ENCODE measurements at places on chromosomes 3 and 15. TPM values are rescaled to one million over a fixed set of nuclear protein-coding genes. Genes with fewer than 3 reads are reported as not detected.

- DNase-seq = no peak
Observed at GRCh38 chr3:71041371-71041770, 542.2 kb downstream of the FOXP1 start.

Gene ISLR2
- not detected for total RNA-seq

Gene MESP2
- total RNA-seq = not detected

DNA sequence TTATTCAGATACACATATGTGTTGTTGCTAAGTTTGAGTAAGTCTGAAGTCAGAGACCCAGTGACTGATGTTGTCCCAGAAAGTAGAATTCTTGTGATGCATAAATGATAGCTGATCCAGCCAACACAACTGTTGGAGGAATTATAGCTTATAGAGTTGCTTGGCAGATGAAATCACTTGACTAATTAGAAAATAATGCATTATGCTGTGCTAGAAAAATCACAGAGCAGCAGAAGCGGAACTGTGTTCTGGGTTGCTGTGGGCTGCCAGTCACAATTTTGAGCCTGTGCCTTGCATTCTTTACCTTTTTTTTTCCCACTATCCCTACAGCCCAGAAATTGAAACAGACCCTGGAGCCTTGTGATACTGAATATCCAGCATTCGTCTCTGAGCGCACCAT is 90.0 kb upstream of the LRTM1 start:
- no peak for DNase-seq

GRCh38 chr3:98657457-98657856 is 64.0 kb upstream of the CPOX start:
- DNase-seq = no peak

Gene EPB42
- total RNA-seq = not detected

GRCh38 chr3:45480218-45480617 is 91.8 kb downstream of the LARS2 start:
- no peak for DNase-seq

Gene SOX2
- total RNA-seq = not detected

- DNase-seq = no peak
Observed at GRCh38 chr15:62343397-62343796, 178.3 kb upstream of the C2CD4B start.

DNA sequence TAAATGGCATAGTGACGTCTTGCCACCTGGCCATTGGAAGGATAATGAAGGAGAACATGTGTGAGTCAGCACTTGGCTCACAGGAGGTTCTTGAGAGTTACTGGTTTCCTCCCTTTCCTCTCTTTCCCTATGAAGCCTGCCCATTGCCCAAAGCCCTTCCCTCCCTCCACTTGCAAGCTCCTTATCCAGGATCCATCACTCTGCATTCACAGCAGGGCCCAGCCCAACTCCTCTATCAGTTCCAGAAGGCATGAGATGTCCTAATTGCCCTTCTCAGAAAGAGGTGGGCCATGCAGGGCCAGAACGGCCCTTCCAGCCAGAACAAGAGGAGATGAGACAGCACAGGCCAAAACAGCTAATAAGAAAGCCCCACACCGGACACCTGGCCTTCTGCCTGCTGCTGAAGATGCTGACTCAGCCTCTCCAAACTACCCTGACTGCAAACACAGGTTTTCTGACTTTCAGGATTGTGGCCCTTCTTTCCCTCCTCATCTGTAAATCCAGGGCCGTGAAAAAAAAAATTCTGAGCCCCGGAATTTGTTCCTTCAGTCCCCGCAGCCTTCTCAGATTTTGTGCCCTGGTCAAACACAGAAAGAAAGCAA is 29.7 kb downstream of the HAPLN3 start:
- DNase-seq = peak; percentile 34

DNA sequence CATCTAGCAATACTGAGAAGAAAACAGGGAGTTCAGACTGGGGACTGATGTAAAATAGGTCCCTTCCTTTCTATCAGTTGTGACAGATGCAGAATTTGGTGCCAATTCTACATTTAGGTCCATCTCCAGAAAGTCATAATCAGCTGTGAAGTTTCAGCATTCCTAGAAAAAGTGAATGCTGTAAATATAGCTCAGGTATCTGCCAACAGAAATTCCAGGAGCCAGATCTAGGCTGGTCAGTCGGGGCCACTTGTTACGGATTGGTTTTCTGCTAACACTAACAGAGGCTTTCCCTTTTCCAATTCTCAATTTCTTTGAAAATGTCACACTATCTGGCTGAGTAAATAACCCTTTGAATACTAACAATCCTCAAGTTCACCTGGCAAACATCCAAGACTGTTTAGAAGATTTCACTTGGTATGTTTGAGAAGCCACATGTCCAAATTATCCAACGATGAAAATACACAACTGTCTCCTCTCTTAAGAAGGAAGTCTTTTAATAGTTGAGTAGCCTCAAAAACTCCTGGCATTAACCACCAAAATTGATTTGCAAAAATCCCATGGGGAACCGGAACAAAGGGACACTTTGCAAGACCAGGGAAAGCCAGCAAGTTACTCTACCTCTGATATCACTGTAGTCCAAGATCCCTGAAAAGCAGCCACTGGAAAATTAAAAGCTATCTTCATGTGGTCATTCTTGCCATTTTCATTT is 222.3 kb downstream of the ZMAT3 start:
- DNase-seq = no peak

- no peak for DNase-seq
Observed at GRCh38 chr3:145177828-145178227, 983.2 kb downstream of the PLOD2 start.

DNA sequence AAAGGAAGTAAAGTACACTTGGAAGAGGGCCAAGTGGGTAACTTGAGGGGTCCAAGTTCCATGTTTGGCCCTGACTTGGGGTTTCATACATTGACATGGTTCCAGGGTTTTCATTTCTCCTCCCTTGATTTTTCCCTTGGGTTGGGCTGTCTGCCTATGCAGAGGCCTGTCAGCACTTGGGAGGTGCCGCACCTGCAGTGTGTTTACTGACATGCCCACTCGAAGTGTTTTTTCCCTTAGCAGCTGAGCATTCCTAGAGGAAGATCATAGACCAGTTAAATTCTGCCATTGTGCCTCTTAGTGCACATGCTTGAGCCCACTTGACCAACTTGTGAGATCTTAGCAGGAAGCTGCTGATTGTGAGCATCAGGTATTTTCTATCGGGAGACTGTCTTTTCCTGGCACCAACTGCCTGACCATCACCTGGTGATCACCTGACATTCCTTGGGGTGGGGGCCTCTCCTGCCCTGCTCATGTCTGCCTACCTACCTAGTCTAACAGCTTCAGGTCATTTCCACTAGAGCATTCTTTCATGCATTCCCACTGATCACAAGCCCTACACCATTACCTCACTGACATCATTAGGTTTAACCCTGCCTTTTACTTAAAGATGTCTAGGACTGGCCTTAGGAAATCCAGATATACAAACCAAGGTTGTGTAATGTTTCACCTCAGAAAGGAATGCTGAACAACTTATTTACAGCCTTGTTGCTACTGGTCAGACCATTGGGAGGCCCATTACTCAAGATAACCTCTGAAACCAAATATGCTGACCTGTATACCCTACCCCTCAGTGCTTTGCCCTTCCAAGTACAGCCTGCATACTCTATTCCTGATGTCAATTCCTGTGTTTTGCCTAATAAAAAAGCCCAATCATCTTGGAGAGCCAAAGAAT is 68.3 kb downstream of the CD47 start:
- DNase-seq = no peak

GRCh38 chr3:188916934-188917401 is 254.8 kb upstream of the TPRG1 start:
- DNase-seq = no peak

- no peak for DNase-seq
Observed at GRCh38 chr3:147189016-147189415, 217.3 kb downstream of the ZIC4 start.

GRCh38 chr15:63367390-63367789 is 14.3 kb downstream of the CA12 start:
- no peak for DNase-seq

DNA sequence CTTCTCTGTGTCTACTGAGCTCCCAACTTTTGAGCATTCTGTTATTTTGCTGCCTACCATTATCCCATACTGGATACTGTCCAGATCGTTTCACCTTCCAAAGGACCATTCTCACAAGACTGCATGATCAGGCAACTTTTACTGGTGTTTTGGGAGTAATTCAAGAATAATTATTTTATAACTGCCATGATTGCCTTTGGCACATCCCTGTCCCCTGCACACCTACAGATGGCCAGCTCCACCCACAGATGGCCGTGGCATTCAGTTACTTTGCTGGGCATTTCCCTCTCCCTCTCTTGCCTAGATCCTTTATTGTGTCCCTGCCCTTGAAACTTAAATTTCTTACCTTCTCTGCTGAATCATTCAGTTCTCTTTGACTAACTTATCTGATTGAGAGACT is 263.9 kb downstream of the DIPK2A start:
- DNase-seq = no peak

Data from MCF 10A (cell line).